Fibroblast of pulmonary artery (primary cell): ENCODE measurements at places on chromosomes 12 and 14.

GRCh38 chr14:63912286-63912685 lies 59.5 kb downstream of the SYNE2 start:
- DNase-seq: no peak

DNA sequence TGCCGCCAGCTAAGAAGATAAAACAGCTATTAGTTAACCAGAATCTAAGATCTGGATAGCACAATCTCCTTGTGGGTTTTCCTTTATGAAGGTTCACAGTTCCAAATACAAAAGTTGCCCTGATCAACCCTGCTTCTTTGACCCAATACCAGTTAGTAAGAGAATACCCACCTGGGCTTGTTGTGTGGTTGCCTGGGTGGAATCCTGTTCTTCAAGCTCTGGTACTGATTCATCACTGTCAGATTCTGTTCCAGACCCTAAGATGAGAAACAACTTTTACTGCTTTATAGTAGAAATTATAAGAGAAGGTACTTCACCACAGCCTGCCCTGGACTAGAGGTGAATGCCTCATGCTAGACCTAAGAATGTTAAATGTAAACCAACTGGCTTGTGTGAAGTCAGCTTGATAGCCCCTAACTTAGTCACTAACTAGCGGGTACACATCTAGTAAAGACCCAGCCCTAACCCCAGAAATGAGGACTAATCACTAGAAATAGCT lies 10.6 kb downstream of the NACA start:
- DNase-seq: no peak

GRCh38 chr14:94887591-94887990 lies 117.7 kb upstream of the GSC start:
- DNase-seq: no peak

GRCh38 chr12:2785017-2785416 lies 9.8 kb upstream of the FKBP4 start:
- no peak for DNase-seq

- DNase-seq: peak; percentile 11
These were observed 200.3 kb upstream of the PLEKHG7 start for GRCh38 chr12:92502417-92503028.

GRCh38 chr14:92105073-92105892 lies 1.1 kb downstream of the ATXN3 start:
- DNase-seq: no peak

- DNase-seq: peak; percentile 67
These were observed 65.2 kb downstream of the PAPOLA start for GRCh38 chr14:96567289-96567899.

DNA sequence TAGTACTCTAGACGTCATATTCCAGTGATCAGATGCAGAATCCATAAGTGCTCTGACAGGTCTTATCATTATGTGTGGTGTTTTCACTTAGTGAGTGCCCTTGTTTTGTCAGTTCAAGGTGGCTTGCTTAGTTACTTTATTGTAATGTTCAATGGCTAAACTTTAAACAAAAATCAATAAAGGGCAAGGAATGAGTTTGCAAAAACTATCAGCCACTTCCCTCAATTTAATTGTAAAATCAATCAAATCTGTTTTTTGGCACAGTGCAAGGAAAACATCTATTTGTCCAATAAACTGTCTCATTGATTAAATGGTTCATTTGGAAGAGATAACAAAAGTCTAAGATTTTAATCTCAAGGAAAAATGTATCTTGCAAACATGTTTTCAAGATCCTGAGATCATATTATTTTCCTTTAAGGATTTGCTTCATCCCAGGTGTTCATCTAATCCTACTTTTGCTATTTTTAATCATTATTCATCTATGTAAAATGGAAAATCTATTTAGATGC lies 59.6 kb upstream of the EEA1 start:
- no peak for DNase-seq

GRCh38 chr12:50467439-50467838 lies 37.3 kb upstream of the DIP2B start:
- DNase-seq: no peak

DNA sequence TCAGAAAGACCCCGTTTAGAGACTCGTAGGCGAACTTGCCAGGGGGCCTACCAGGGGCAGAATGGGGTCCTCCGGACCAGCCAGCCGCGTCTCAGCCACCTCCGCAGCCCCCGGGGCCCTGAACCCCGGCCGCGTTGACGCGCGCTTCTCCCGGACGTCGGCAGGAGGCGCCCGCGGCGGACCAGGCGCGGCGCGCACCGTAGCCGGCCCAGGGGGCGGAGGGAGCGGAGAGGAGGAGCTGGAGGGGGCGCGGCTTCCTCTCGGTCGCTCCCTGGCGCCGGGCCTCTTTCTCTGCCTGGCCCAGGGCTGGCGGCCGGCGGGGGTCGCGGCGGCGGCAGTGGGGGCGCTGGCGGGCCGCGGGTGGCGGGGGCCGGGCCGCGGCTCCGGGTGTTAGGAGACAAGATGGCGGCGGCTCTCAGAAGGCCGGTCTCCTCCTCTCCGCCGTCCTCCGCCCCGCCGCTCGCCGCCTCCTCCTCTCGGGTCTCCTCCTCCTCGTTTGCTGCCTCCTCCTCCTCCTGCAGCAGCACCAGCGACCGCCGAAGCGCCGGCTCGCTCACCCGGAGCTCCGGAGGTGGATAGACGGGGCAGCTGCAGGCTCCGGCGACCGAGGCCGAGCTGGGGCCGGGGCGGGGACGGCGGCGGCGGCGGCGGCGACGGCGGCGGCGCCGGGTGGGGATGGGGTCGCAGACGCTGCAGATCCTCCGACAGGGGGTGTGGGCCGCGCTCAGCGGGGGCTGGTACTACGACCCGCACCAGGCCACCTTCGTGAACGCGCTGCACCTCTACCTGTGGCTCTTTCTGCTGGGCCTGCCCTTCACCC lies at the start of gene PCNX1:
PCNX1 (plus strand) TSS at position 284 of the 820 bp plus-strand sequence; CDS start at position 676, 392 bp downstream.
- DNase-seq: peak; percentile 86

- peak; percentile 66 for DNase-seq
These were observed 7.6 kb upstream of the BRMS1L start for GRCh38 chr14:35818346-35819115.

DNA sequence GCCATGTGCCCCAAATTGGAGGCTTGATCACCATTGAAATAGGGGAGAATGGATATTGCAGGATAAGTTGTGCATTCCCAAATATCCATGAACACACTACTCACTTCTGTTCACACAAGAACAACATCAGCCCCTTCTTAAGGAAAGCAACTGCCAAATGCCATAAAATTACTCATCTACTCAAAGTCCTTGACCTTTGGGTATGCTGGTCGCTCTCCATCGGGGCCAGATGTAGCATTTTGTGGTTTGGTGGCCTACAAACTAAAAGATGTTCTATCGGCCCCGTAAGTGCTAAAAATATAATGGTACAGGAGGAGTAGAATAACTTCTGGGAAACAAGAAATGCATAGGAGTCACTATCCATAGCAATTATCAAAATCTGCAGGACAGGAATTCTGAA lies 362.6 kb downstream of the AEBP2 start:
- no peak for DNase-seq

DNA sequence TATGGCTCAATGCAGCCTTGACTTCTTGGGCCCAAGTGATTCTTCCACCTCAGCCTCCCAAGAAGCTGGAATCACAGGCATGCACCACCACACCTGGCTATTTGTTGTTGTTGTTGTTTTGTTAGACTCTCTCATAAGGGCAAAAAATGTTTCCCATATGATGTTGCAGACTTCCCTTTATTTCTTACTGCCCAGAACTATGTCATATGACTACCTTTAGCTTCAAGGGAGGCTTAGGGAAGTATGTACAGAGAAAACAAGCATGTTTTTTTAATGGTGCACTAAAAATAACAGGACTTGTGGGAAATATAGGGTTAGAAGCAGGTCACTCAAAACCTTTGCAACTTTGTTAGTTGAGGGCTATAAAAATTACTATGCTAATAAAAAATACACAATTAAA lies 4.3 kb upstream of the GPR19 start:
- no peak for DNase-seq

- no peak for DNase-seq
These were observed 44.9 kb downstream of the KTN1 start for GRCh38 chr14:55624913-55625312.

GRCh38 chr14:55333711-55334485 lies 62.7 kb downstream of the FBXO34 start:
- no peak for DNase-seq

- DNase-seq: peak; percentile 21
These were observed 17.1 kb downstream of the MRPL42 start for GRCh38 chr12:93484315-93484981.

DNA sequence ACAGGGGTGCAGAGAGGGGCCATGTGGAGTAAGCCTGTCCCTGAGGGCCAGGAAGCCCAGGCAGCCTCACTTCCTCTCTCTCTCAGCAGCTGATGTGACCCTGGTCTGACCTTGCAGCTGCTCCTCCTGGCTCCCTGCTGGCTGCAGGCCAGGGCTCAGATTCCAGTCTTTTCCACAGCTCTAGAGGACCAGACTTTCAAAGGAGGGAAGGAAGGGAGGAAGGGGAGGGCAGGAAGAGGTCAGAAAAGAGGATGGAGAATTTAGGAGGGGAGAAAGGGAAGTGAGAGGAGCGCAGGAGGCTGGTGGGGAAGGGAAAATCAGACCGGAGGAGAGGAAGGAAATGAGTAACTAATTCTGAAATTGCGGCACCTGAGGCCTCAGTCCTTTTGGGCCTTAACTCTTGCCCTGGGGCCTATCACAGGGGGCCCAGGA lies 40.9 kb upstream of the VASH1 start:
- DNase-seq: peak; percentile 73

DNA sequence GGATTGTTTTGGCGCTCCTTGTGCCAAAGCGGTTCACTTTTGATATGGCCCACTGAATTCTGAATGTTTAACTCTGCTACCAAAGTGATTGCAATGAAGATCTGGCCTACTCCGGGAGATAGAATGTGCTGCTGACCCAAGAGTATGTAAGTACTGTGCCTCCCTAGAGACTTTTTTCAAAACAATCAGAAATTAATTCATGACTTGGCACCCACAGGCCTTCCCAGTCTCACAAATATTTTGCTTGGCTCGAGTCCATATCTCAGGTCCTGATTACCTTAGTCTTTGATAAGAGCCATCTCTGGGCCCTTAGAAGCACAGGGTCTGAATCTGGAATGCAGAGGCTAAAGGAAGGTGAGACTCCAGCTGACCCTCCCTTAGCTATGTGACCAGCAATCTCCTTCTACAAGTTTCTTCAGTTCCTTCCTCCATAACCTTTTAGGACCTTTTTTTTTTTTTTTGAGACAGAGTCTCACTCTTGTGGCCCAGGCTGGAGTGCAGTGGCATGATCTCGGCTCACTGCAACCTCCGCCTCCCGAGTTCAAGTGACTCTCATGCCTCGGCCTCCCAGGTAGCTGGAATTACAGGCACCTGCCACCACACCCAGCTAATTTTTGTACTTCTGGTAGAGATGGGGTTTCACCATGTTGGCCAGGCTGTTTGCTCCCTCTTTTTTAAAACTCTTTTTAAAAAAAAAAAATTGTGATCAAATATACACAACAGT lies 49.5 kb upstream of the METAP2 start:
- no peak for DNase-seq

DNA sequence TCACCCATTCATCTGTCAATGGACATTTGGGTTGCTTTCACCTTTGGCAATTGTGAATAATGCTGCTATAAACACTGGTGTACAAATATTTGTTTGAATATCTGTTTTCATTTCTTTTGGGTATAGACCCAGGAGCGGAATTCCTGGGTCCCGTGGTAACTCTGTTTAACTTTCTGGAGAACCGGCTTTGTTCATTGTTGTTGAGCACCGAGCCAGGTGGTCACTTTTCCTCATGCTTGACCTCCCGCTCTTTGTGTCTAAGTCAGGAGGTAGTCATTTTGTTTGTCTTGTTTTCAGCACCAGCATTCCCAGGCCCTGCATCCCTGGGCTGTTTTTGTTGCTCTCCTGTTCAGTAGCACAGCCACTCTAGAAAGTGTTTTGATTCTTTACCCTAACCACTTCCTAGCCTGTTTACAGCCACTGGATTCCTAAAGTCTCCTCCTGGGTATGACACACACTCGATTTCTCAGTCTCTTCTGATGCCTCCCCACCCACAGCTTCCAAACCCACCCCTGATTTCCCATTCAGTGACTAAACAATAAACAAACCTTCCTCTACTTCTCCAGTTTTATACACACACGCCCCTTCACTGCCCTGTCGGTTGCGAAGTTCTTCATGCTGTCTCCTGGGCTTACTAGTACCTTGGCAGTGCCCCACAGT lies 37.9 kb downstream of the B4GALNT3 start:
- no peak for DNase-seq

GRCh38 chr12:24554612-24555295 lies 394.1 kb downstream of the BCAT1 start:
- DNase-seq: no peak

DNA sequence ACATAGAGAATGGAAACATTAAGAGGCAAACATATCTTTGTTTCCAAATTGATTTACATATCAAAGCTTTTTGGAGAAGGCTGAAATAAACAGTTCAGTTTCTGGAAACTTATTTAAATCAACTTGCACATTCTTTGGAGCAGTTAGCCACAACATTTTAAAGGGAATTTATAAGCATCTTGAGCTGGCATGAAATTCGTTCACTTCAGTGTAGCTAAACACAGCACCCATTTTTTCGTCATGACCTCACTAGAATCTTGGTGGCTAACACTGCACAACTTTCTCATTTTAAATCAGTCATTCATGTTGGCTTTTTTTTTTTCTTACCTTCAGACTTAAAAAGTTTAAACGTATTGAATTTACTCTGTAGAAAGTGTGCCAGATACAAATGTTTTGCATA lies 1139.9 kb upstream of the FLRT2 start:
- no peak for DNase-seq

GRCh38 chr12:91986084-91986483 lies 159.6 kb downstream of the BTG1 start:
- no peak for DNase-seq

DNA sequence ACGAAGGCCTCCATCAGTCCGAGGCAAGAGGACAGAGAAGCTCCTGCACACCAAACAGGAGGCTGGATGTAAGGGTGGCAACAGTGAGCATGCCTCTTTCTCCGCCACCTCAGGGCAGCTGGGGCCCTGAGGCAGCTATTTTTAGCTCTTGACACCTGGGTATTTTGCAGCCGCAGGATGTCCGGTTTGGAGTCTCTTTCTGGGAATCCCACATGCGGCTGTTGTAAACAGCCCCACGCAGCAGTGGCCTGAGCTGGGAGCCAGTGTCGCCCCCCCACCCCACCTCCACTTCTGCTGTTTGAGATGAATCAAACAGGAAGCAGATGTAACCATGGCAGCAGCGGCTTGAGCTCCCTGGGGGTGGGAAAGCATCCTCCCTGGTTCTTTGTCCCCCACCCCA lies 11.7 kb downstream of the HDAC7 start:
- peak; percentile 62 for DNase-seq

- no peak for DNase-seq
These were observed 672.4 kb upstream of the FLRT2 start for GRCh38 chr14:84857571-84857970.

DNA sequence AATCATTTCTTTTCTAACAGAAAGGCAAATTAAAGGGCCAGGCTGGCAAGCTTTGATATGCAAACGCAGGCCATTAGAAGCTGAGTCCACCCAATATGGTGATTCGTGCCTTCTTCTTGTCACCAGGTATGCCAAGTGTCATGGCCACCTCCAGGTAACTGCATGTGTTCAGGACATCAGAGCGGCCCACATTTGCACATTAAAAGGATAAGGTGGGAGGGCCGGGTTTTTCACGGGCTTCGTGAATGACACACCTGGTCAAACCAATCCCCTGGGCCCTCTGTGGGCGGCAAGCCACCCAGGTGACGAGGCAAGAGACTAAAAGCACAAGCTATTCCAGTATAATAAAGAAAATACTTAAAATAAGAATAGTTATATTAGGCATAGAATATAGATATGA lies 75.9 kb upstream of the TSPAN11 start:
- DNase-seq: no peak

GRCh38 chr12:92341065-92341668 lies 195.5 kb upstream of the BTG1 start:
- DNase-seq: peak; percentile 10

- DNase-seq: no peak
These were observed 38.3 kb upstream of the PPM1A start for GRCh38 chr14:60210703-60211102.
